Esophagus squamous epithelium (tissue), 5 donors: ENCODE measurements at places on chromosomes 7 and 10.

DNA sequence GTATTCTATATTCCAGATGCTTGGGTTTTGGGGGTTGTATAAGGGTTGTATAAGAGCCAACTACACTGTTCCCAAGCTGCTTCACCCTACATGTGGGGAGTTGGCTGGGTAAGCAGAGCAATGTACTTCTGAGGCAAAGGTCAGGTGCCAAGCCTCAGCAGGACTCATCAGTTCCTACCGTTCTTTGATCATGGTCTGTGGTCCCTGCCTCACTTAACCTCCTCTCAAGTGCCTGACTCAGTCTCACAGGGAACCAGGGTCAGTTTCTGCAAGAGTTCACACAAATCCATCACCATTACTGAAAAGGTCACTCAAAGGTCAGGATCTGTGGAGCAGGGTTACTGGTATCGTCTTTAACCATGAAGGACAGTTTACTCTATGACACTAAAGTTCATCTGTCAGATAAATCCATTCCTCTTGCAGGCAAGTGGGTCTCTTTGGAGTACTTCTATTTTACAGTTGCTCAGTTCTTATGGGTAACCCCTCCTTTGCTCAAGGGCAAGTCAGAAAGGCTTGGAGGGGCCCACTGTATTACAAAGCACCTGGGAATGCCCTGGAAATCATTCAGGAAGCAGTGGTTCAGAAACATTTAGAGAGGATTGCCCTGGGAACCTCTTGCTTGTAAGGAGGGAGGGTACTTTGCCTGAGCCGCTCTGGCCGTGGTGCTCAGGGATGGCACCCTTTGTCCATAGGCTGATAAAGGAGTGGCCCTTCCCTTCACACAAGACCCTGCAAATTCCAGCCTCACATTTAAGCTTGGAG, 184.3 kb upstream of the CDCA7L start:
- no peak for DNase-seq
- no peak overlapping the region for H3K4me3 ChIP-seq
- H3K27ac ChIP-seq = no peak overlapping the region
- H3K27me3 ChIP-seq = no peaks in the 10 kb centered on the region

GRCh38 chr10:4051641-4052151, 266.7 kb upstream of the KLF6 start:
- H3K27me3 ChIP-seq = no peaks in the 10 kb centered on the region
- H3K4me1 ChIP-seq = no peaks in the 10 kb centered on the region
- peak overlapping the region; percentile 81 for H3K27ac ChIP-seq
- DNase-seq = no peak
- H3K36me3 ChIP-seq = no peaks in the 10 kb centered on the region
- H3K4me3 ChIP-seq = peak overlapping the region; percentile 23

DNA sequence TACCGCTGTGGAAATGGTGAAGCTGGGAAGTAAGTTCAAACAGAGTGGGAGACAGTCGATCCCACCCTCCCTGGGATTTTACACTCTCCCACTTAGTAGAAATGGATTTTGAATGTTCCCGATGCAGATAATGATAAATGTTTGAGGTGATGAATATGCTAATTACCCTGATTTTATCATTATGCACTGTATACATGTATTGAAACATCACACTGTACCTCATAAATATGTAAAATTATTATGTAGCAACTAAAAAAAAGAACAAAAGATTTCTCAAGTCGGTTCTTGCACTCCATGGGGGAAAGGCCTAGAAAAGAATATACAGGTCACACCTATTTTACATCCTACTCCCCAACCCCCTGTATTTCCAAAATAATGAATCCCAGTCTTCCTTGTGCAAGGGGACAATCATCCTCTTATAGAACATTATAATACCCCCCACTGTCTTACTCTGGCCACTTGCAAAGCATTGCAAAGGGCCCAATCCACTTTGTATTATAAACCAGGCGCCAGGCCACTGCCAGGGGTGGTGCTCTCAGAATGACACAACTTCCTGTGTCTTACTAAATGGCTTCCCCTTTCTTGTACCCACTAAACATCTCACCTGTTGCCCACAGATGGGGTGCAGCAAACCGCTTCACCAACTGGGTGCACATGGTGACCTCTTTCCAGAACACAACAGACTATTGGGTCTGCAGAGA, 20.6 kb upstream of the OR2AE1 start:
- H3K27ac ChIP-seq = no peak overlapping the region
- no peaks in the 10 kb centered on the region for H3K4me1 ChIP-seq
- DNase-seq = no peak
- peaks cover 54% of the 10 kb centered on the region for H3K36me3 ChIP-seq
- H3K27me3 ChIP-seq = no peaks in the 10 kb centered on the region
- H3K4me3 ChIP-seq = no peak overlapping the region

- DNase-seq = no peak
- H3K27me3 ChIP-seq = no peaks in the 10 kb centered on the region
- H3K4me3 ChIP-seq = peak overlapping the region; percentile 97
- no peaks in the 10 kb centered on the region for H3K36me3 ChIP-seq
These were observed 2.0 kb downstream of the MICALL2 start for GRCh38 chr7:1457059-1457948.

- DNase-seq = no peak
- no peaks in the 10 kb centered on the region for H3K36me3 ChIP-seq
- no peak overlapping the region for H3K27ac ChIP-seq
- H3K27me3 ChIP-seq = peaks cover 56% of the 10 kb centered on the region
- H3K4me3 ChIP-seq = peak overlapping the region; percentile 10
These were observed 4.1 kb downstream of the LBX1 start for GRCh38 chr10:101224910-101225823.

GRCh38 chr10:131213741-131214505, 97.6 kb downstream of the TCERG1L start:
- no peak overlapping the region for H3K27ac ChIP-seq
- H3K4me1 ChIP-seq = no peaks in the 10 kb centered on the region
- no peaks in the 10 kb centered on the region for H3K27me3 ChIP-seq

DNA sequence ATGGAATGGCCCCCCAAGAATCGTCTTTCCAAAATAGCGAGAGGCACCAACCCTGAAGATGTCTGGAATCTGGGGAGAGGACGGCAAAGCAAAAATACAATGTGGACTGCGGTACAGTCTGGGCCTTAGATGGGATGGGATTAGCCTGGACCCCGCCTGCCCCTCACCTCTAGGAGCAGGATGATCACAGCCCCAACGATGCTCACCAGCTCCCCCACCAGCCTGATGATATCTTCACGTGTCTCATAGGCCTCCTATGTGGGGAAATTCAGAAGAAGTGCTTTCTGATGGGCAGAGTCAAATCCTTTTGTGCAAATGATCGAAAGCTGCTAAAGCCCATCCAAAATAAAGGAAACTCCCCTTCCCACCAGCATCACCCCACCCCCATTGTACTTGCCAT, 18.2 kb downstream of the TRPV5 start:
- H3K27me3 ChIP-seq = no peaks in the 10 kb centered on the region
- no peak for DNase-seq
- no peak overlapping the region for H3K4me3 ChIP-seq
- no peaks in the 10 kb centered on the region for H3K36me3 ChIP-seq
- peaks cover 22% of the 10 kb centered on the region for H3K4me1 ChIP-seq

GRCh38 chr7:82049442-82049841, 279.6 kb upstream of the HGF start:
- DNase-seq = no peak
- H3K27me3 ChIP-seq = no peaks in the 10 kb centered on the region
- H3K27ac ChIP-seq = no peak overlapping the region
- no peaks in the 10 kb centered on the region for H3K4me1 ChIP-seq
- H3K36me3 ChIP-seq = no peaks in the 10 kb centered on the region
- no peak overlapping the region for H3K4me3 ChIP-seq

GRCh38 chr7:66869660-66870450, 51.2 kb upstream of the TMEM248 start:
- no peaks in the 10 kb centered on the region for H3K36me3 ChIP-seq
- DNase-seq = no peak
- no peaks in the 10 kb centered on the region for H3K27me3 ChIP-seq
- no peak overlapping the region for H3K27ac ChIP-seq
- no peaks in the 10 kb centered on the region for H3K4me1 ChIP-seq

DNA sequence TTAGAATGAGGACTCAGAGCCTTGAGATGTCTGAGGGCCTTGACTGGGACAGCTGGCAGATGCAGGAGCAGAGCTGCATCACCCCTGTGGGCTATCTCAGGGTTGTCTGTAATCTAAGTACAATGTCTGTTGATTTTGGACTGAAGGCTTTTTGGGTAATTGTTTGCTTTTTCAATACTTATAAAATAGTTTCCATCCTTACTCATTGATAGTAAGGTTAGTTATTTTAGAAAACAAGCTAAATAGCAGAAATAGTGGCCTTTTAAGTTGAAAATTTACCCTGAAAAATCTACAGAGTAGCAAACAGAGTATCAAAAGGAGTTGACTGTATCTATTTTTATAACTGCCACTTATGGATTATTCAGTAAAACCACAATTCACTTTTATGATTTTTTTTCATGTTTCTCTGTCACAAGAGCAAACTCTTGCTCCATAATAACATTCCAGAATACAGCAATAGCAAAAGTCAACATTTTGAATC, 179.7 kb downstream of the CFTR start:
- no peaks in the 10 kb centered on the region for H3K36me3 ChIP-seq
- no peak overlapping the region for H3K4me3 ChIP-seq
- no peak for DNase-seq
- no peaks in the 10 kb centered on the region for H3K4me1 ChIP-seq
- H3K27ac ChIP-seq = no peak overlapping the region

- H3K27me3 ChIP-seq = peaks cover 66% of the 10 kb centered on the region
- peak within 1 kb of the TSS; percentile 21 for H3K27ac ChIP-seq
- peaks cover 28% of the 10 kb centered on the region for H3K4me1 ChIP-seq
- no peak for DNase-seq
These were observed at the start of gene HOXA9 for GRCh38 chr7:27165089-27165995. TSS of gene HOXA9 (minus strand) at chr7:27165537. CDS start at chr7:27165457, 80 bp downstream.

DNA sequence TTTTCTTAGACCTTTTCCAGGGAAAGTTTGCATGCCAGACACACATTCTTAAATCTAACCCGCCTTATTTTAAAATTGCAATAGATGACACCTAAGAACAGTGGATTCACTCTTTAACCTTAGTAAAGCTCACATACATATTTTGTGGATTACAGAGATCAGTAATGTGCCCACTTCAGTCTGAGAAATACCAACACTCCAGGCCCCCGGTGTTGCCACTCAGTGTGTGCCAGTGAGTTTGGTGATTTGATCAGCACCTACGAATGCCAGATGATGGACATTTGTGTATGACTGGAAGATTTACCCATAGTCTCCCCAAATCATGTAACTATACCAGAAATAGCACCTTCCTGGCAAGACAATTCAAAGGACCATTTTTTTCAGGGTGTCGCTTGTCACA, 2.6 kb downstream of the LRRN3 start:
- no peak for DNase-seq
- H3K4me3 ChIP-seq = no peak overlapping the region
- H3K36me3 ChIP-seq = no peaks in the 10 kb centered on the region
- H3K27ac ChIP-seq = no peak overlapping the region

DNA sequence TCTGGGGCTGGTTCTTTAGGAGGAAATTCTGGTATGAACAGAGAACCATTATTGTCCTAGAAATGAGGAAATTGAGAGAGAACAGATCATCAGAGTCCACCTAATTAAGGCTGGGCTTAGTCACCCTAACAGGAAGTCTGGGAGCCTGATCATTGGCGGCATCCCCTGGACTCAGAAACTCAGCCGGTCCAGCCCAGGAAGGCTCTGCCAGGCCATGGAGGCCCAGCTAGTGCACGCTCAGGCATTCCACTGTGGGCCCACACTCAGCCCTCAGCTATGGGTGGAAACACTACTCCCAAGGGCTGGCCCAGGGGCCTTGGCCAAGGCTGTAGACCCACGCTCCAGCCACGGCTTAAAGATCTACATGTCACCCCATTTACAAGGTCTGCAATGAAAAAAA, 109.2 kb downstream of the PTPN20 start:
- DNase-seq = no peak
- H3K36me3 ChIP-seq = no peaks in the 10 kb centered on the region
- H3K4me1 ChIP-seq = no peaks in the 10 kb centered on the region
- H3K4me3 ChIP-seq = no peak overlapping the region
- no peak overlapping the region for H3K27ac ChIP-seq

DNA sequence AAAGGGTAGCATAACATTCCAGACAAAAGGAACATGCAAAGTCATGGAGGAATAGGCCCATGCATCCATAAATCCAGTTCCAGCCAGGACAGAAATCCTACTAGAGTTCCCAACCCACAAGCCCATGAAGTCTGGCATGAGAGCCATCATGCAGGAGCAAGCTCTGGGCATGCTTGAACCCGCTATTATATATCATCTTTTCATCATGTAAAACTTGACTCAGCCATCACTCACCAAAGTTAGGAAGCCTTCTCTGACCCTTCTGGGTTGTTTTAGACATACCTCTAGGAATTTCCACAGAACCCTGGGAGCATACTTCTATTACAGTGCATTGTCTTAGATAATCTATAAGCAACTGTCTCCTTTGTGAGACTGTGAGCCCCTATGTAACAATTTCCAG, 293.0 kb upstream of the NPSR1 start:
- H3K4me1 ChIP-seq = no peaks in the 10 kb centered on the region
- no peaks in the 10 kb centered on the region for H3K36me3 ChIP-seq
- DNase-seq = no peak
- no peaks in the 10 kb centered on the region for H3K27me3 ChIP-seq
